Heart left ventricle (tissue), 16 donors: ENCODE measurements at places on chromosomes 7 and 10. TPM values are rescaled to one million over a fixed set of nuclear protein-coding genes. Genes with fewer than 3 reads are reported as not detected.

DNA sequence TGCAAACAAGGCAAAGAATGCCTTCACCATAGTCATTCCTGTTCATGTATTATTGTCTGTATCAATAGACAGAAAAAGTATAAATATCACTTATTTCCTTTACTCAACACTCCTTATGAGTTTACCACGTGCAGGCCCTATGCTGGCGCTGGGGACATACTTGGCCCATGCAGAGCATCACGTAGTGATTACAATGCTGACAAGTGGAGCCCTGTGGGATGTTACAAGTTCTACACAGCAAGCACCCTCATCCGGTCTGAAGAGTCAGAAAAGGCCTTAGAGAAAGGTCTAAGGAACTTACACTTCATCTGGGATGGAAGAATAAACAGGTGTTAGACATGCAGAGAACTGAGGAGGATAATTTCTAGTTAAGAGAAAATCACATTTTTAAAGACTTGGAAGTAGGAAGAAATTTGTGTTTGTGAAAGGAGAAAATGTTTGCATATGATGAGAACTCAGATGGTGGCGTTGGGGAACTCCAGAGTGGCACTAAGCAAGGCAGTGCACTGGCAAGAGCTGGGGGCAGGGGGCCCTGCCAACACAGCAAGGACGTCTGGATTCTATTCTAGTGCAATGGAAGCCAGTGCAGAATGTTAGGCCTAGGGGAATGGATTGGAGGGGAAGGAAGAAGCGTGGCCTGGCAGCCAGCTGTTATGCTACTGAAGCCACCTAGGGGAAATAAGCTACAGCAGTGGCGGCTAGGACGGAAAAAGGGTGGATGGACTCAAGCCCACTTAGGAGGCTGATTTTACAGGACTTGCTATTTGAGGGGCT is 116.2 kb downstream of the ELMO1 start:
- DNase-seq: no peak
- H3K4me3 ChIP-seq: no peak overlapping the region
- H3K4me1 ChIP-seq: peaks cover 16% of the 10 kb centered on the region
- no peak overlapping the region for H3K27ac ChIP-seq
- no peaks in the 10 kb centered on the region for H3K36me3 ChIP-seq

- no peak overlapping the region for H3K27ac ChIP-seq
- no peak overlapping the region for H3K4me3 ChIP-seq
- H3K27me3 ChIP-seq: peaks cover 40% of the 10 kb centered on the region
- no peaks in the 10 kb centered on the region for H3K4me1 ChIP-seq
- no peaks in the 10 kb centered on the region for H3K36me3 ChIP-seq
- DNase-seq: no peak
Measured at GRCh38 chr7:157028199-157028903, 17.9 kb upstream of the MNX1 start.

DNA sequence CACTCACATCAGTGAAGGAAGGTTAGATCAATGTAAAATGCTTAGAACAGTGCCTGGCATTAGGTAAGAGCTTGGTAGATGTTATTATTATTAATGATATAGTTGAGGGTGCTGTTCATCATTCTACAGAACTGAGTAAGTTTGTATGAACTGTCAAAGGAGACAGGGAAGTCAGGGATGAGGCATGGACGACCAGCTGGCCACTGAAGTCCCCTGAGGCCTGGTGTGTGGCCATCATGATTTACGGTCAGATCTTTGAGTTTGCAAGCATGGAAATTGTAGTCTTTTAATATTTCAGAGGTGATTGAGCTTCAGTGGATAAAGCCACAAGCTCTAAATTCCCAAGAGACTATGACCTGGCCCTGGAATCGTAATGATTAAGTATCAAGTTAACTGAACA is 6.9 kb downstream of the ARMC3 start:
- H3K36me3 ChIP-seq: no peaks in the 10 kb centered on the region
- H3K27ac ChIP-seq: no peak overlapping the region
- no peak for DNase-seq
- H3K4me3 ChIP-seq: no peak overlapping the region
- H3K4me1 ChIP-seq: peaks cover 3% of the 10 kb centered on the region

DNA sequence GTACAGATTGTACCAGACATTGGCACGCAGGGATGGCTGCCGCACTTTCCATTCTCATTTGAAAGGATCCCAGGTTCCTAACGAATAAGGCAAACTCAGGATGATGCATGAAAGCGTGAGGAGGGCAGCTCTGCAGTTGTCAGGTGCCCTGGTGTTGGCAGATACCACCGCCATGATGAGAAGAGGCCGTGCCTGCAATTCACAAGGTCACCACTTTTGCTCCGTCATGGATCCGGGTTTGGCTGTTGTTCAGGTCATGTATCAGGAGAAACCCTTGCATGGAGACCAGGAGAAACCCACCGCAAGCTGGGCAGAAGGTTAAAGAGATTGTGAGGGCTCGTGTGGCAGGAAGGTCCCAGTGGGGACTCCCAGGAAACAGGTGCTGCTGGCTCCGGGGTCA is 233.2 kb downstream of the KLF6 start:
- H3K36me3 ChIP-seq: no peaks in the 10 kb centered on the region
- no peak overlapping the region for H3K27ac ChIP-seq
- no peaks in the 10 kb centered on the region for H3K27me3 ChIP-seq
- no peaks in the 10 kb centered on the region for H3K4me1 ChIP-seq
- no peak overlapping the region for H3K4me3 ChIP-seq

- H3K36me3 ChIP-seq: no peaks in the 10 kb centered on the region
- H3K27me3 ChIP-seq: no peaks in the 10 kb centered on the region
- H3K27ac ChIP-seq: no peak overlapping the region
- H3K4me1 ChIP-seq: no peaks in the 10 kb centered on the region
- no peak overlapping the region for H3K4me3 ChIP-seq
- no peak for DNase-seq
Measured at GRCh38 chr10:14068601-14069250, 262.0 kb downstream of the FRMD4A start.

- H3K27me3 ChIP-seq: no peaks in the 10 kb centered on the region
- DNase-seq: no peak
- no peak overlapping the region for H3K27ac ChIP-seq
- H3K4me3 ChIP-seq: no peak overlapping the region
- H3K36me3 ChIP-seq: peaks cover 94% of the 10 kb centered on the region
Measured at GRCh38 chr10:78002541-78003288, 26.6 kb downstream of the POLR3A start.

The CYP26C1 gene
- not detected for total RNA-seq

The NKX1-2 gene
- total RNA-seq: not detected

The TDRD1 gene
- total RNA-seq: 2.7 TPM
